ENCODE measurements at places on chromosomes 12 and 14. TPM values are rescaled to one million over a fixed set of nuclear protein-coding genes. Genes with fewer than 3 reads are reported as not detected.

DNA sequence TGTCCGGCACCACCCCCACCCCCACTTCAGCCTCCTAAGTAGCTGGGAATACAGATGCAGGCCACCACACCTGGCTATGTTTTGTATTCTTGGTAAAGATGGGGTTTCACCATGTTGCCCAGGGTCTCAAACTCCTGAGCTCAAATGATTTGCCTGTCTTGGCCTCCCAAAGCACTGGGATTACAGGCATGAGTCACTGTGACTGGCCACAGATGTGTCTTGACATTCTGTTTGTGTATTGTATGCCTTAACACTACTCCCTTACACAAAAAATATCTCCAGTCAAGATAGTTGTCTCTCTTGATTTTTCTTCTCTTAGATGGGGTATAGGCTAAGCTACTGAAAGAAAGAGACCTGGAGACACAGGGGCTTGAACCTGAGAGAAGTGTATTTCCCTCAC, 17.6 kb downstream of the CLEC14A start:
- peak overlapping the region; percentile 58 for H3K27ac ChIP-seq
- peak; percentile 41 for DNase-seq
- H3K27me3 ChIP-seq: no peaks in the 10 kb centered on the region
- no peaks in the 10 kb centered on the region for H3K36me3 ChIP-seq
- no peak overlapping the region for H3K4me3 ChIP-seq

NCOR2 gene
- 48.5 TPM for total RNA-seq

DNA sequence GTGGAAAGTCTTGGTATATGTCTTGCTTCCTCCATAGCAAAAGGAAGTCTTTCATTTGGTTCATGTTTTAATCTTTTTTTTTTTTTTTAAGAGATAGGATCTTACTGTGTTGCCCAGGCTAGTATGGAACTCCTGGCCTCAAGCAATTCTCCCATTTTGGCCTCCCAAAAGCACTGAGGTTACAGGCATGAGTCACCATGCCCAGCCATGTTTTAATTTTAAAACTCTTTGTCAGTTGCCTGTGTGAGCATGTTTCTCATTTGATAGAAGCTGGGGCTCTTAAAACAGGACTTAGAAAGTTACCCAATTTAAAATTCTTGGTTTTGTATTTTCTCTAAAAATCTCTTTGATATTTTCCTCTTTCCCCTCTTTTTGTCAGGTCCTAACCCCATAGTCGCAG, 45.0 kb upstream of the REP15 start:
- no peak for DNase-seq
- H3K27me3 ChIP-seq: no peaks in the 10 kb centered on the region
- no peaks in the 10 kb centered on the region for H3K4me1 ChIP-seq
- no peak overlapping the region for H3K27ac ChIP-seq

DNA sequence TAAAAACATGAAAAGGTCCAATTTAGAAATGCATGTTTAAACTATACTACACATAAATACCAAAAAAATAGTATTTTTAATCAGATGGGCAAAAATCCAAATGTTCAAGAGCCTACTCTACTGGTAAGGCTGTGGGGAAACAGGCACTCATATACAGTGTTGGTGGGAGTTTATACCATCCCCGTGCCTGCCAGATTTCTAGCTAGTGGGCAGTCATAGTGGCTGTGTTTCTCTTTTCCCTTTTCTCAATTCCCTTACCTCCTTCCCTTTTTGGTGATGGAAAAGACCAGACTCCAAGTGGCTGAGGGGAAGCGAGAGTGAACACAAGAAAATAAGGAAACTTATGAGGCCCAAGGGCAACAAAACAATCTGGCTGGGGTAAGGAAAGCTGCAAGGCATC, 14.7 kb downstream of the ZNF641 start:
- no peak overlapping the region for H3K27ac ChIP-seq
- H3K36me3 ChIP-seq: no peaks in the 10 kb centered on the region
- no peak for DNase-seq
- H3K27me3 ChIP-seq: no peaks in the 10 kb centered on the region
- H3K4me3 ChIP-seq: no peak overlapping the region

GRCh38 chr14:33954016-33954598, 3.2 kb upstream of the EGLN3 start:
- peaks cover 10% of the 10 kb centered on the region for H3K4me1 ChIP-seq
- H3K27ac ChIP-seq: no peak overlapping the region
- H3K27me3 ChIP-seq: no peaks in the 10 kb centered on the region
- H3K36me3 ChIP-seq: no peaks in the 10 kb centered on the region
- H3K4me3 ChIP-seq: no peak overlapping the region

GRCh38 chr14:61706096-61706690, 10.9 kb downstream of the HIF1A start:
- no peak overlapping the region for H3K27ac ChIP-seq
- no peak overlapping the region for H3K4me3 ChIP-seq
- no peaks in the 10 kb centered on the region for H3K4me1 ChIP-seq
- no peaks in the 10 kb centered on the region for H3K36me3 ChIP-seq
- DNase-seq: no peak
- H3K27me3 ChIP-seq: no peaks in the 10 kb centered on the region

- H3K27me3 ChIP-seq: no peaks in the 10 kb centered on the region
- H3K27ac ChIP-seq: no peak overlapping the region
- no peak for DNase-seq
- no peaks in the 10 kb centered on the region for H3K36me3 ChIP-seq
These were observed 2.9 kb upstream of the EMP1 start for GRCh38 chr12:13193505-13194231.

KLRC2 gene
- not detected for total RNA-seq

DNA sequence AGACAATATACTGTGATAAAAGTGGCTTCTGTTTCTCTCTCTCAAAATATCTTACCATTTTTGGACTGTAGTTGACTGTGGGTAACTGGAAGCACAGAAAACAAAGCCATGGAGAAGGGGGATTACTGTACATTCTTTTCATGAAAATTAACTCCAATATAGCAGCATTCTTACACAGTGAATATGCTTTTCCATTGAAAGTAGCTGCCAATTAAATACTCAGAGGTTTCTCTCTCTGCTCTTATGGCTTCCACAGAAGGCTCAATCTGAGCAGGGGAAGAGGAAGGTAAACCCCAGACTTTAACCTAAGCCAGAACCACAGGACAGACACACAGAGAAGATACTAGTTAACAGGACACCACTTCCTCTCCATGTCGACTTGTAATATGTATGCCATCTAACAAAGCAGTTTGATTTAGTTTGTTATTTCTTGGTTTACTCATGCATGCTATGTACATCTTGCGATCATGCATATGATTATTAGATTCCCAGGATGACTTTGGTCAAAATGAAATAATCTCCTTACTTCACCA, 150.2 kb downstream of the SSPN start:
- no peaks in the 10 kb centered on the region for H3K36me3 ChIP-seq
- no peaks in the 10 kb centered on the region for H3K4me1 ChIP-seq
- H3K27me3 ChIP-seq: no peaks in the 10 kb centered on the region
- H3K27ac ChIP-seq: no peak overlapping the region
- no peak for DNase-seq

- H3K27ac ChIP-seq: no peak overlapping the region
- no peaks in the 10 kb centered on the region for H3K27me3 ChIP-seq
- H3K4me1 ChIP-seq: no peaks in the 10 kb centered on the region
- DNase-seq: no peak
These were observed 7.8 kb upstream of the SLC6A12 start for GRCh38 chr12:221736-222135.

TAS2R19 gene
- total RNA-seq: 2.5 TPM

GRCh38 chr14:78083837-78084236, 86.3 kb upstream of the NRXN3 start:
- no peak overlapping the region for H3K4me3 ChIP-seq
- no peak overlapping the region for H3K27ac ChIP-seq
- no peaks in the 10 kb centered on the region for H3K27me3 ChIP-seq
- H3K4me1 ChIP-seq: no peaks in the 10 kb centered on the region
- H3K36me3 ChIP-seq: no peaks in the 10 kb centered on the region
- no peak for DNase-seq
